Activated CD4-positive, alpha-beta memory T cell treated with anti-CD3 and anti-CD28 coated beads, Interleukin-2, amount 10 ng/mL, durations not matched to agents 7 days and 5 days (primary cell): ENCODE measurements at places on chromosomes 13 and 19. TPM values are rescaled to one million over a fixed set of nuclear protein-coding genes. Genes with fewer than 3 reads are reported as not detected.

SLC5A5 gene
- 2.0 TPM for total RNA-seq

RNF225 gene
- not detected for total RNA-seq

OR4F17 gene
- total RNA-seq, result not detected

NR2F6 gene
- 5.7 TPM for total RNA-seq

KLK4 gene
- total RNA-seq, result not detected

CSNK1A1L gene
- not detected for total RNA-seq

DNA sequence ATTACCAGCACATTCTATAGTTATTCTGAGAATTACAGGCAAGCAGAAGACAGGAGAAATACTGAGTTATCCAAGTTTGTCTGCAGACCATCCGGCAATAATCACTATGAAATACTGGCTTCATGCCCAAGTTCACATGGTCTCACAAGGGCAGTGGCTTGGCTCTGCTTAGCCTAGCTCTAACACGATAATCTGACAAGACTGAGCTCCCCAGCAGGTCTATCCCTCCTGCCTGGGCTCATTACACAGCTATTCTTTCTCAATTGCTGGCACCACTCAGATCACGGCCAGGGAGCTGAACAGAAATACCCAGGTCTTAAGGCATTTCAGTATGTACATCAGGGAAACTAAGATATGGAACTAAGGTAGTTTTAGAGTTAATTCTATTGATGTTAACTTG, 361.6 kb upstream of the PCDH20 start:
- no peaks in the 10 kb centered on the region for H3K27me3 ChIP-seq
- no peaks in the 10 kb centered on the region for H3K4me1 ChIP-seq
- no peaks in the 10 kb centered on the region for H3K36me3 ChIP-seq
- no peak for DNase-seq
- H3K27ac ChIP-seq, result no peak overlapping the region

GRCh38 chr13:100838387-100838786, 163.8 kb upstream of the TMTC4 start:
- H3K27me3 ChIP-seq, result peaks cover 5% of the 10 kb centered on the region
- H3K4me1 ChIP-seq, result no peaks in the 10 kb centered on the region
- DNase-seq, result no peak

- no peak overlapping the region for H3K27ac ChIP-seq
- no peaks in the 10 kb centered on the region for H3K36me3 ChIP-seq
- peaks cover 36% of the 10 kb centered on the region for H3K4me1 ChIP-seq
- no peaks in the 10 kb centered on the region for H3K27me3 ChIP-seq
- H3K4me3 ChIP-seq, result no peak overlapping the region
These were observed 74.3 kb upstream of the UBL3 start for GRCh38 chr13:29924482-29925350.

DNA sequence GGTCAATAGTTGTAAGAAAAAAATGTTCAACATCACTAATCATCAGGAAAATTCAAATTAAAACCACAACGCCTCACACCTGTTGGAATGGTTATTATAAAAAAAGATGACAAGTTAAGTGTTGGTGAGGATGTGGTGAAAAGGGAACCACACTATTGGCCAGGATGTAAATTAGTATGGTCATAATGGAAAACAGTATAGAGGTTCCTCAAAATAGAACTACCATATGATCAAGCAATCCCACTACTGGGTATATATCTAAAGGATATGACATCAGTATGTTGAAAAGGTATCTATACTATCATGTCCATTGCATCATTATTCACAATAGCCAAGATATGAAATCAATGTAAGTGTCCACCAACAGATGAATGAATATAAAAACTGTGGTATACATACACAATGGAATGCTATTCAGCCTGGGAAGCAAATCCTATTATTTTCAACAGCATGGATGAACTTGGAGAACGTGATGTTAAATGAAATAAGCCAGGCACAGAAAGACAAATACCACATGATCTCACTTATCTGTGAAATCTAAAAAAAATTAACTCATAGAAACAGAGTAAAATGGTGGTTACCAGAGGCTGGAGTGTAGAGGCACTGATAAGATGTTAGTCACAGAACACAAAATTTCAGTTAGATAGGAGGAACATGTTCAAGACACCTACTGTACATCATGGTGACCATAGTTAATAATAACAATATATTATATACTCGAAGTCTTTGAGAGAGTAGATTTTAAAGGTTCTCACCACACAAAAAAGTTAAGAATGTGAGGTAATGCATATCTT, 56.6 kb downstream of the TBC1D4 start:
- no peak overlapping the region for H3K4me3 ChIP-seq
- no peaks in the 10 kb centered on the region for H3K4me1 ChIP-seq
- peaks cover 15% of the 10 kb centered on the region for H3K27me3 ChIP-seq
- H3K27ac ChIP-seq, result no peak overlapping the region
- DNase-seq, result no peak

- H3K4me1 ChIP-seq, result no peaks in the 10 kb centered on the region
- H3K27ac ChIP-seq, result no peak overlapping the region
- no peaks in the 10 kb centered on the region for H3K27me3 ChIP-seq
- H3K36me3 ChIP-seq, result no peaks in the 10 kb centered on the region
These were observed 7.9 kb upstream of the GGACT start for GRCh38 chr13:100596516-100596915.

- no peaks in the 10 kb centered on the region for H3K27me3 ChIP-seq
- H3K4me1 ChIP-seq, result no peaks in the 10 kb centered on the region
- H3K27ac ChIP-seq, result no peak overlapping the region
- no peak overlapping the region for H3K4me3 ChIP-seq
These were observed 542.1 kb downstream of the UQCRFS1 start for GRCh38 chr19:28670836-28671235.

DNA sequence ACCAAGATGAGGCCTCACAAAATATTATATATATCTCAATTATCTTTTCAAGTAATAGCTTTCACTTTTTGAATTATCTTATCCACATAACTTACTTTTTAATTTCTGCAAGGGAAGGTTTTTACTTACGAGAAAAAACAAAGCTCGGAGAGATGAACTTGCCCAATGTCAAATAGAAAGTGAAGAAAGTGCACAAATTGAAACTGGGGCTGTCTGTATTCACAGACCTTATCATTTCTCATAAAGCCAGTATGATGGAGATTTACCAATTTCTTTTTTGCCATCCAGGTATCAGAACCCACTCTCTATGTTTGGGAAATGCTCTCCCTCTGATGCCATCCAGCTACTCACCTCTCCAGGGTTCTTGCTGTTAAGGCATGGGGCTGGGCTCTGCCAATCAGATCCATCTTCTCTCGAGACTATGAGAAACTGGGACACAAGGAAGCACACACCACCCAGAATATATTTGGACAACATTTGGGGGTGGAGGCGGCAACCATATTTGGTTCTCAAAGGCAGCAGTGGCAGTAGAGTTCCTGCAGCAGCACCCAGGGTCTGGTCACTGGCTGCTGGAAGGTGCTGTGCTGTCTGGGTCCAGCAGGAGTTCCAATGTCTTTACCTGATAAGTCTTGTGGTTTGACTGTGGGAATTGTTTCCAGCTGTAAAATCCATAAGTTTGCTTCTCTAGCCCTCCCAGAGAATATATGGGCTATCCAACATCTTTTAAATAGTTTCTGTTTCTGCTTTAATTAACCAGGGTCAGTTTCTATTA, 45.8 kb upstream of the SCEL start:
- H3K4me3 ChIP-seq, result no peak overlapping the region
- H3K36me3 ChIP-seq, result no peaks in the 10 kb centered on the region
- no peak for DNase-seq
- H3K27ac ChIP-seq, result no peak overlapping the region
- peaks cover 3% of the 10 kb centered on the region for H3K4me1 ChIP-seq
- peaks cover 2% of the 10 kb centered on the region for H3K27me3 ChIP-seq

GRCh38 chr19:10295305-10295846, 5.6 kb downstream of the ICAM5 start:
- peaks cover 47% of the 10 kb centered on the region for H3K4me1 ChIP-seq
- no peak overlapping the region for H3K27ac ChIP-seq
- H3K4me3 ChIP-seq, result peak overlapping the region; percentile 71
- peaks cover 61% of the 10 kb centered on the region for H3K27me3 ChIP-seq
- peaks cover 9% of the 10 kb centered on the region for H3K36me3 ChIP-seq

DNA sequence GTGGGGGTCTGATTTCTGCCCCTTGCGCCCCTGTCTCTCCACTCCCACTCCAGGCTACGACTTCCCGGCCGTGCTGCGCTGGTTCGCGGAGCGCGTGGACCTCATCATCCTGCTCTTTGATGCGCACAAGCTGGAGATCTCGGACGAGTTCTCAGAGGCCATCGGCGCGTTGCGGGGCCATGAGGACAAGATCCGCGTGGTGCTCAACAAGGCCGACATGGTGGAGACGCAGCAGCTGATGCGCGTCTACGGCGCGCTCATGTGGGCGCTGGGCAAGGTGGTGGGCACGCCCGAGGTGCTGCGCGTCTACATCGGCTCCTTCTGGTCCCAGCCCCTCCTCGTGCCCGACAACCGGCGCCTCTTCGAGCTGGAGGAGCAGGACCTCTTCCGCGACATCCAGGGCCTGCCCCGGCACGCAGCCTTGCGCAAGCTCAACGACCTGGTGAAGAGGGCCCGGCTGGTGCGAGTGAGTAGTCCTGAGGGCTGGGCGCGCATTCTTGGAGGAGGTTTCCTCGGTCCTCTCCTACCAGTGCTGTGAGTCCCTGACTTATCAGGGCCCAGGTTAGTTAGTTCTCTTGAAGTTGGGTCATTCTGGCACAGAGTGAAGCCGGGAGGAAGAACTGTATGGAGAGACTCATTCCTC, 12.7 kb downstream of the EHD2 start:
- peaks cover 21% of the 10 kb centered on the region for H3K4me1 ChIP-seq
- no peaks in the 10 kb centered on the region for H3K36me3 ChIP-seq
- no peak for DNase-seq
- H3K27ac ChIP-seq, result no peak overlapping the region

DNA sequence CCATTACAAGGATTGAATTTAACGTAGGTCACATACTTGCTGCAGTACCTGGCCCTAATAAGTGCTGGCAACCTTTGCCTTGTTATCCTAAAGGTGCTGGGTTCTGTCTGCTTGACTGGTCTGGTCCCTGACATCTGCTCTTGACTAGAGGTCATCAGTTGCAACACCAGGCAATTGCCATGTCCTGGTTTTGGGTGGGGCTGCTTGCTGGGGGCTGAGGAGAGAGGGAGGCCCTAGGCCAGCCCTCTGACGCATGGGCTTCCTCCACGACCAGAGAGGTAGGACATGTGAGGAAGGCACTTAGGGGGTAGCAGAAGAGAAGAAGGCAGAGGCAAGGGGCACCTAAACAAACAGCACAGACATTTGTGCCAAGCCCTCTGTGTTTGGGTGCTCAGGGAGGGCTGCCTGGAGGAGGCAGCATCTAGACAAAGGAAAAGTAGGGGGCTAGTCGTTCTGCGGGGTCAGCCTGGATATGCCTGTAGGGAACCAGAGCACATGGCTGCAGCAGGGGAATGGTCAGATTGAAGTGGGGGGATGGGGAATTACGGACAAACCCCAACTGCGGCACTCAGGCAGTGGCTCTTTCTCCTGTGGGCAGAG, 21.7 kb downstream of the VSTM2B start:
- H3K27ac ChIP-seq, result no peak overlapping the region
- no peaks in the 10 kb centered on the region for H3K4me1 ChIP-seq
- no peak for DNase-seq
- H3K36me3 ChIP-seq, result no peaks in the 10 kb centered on the region

DNA sequence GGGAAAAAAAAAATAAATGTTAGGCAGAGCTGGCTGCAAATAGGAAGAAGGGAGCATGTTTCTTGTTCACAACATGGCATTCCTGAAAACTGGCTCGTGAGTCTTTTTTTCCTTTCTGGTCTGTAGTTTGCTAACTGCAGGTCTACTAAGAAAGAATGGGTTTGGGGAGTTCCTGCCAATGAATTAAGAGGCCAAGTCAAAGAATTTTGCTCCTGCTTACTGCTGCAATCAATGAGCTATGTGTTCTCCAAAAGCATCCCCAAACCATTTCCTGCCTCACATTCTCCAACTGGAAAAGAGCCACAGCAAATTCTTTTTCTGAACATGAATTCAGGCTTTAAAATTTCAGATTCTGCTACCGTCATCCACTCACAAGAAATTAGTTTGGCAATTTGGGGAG, 88.6 kb downstream of the DCT start:
- H3K36me3 ChIP-seq, result no peaks in the 10 kb centered on the region
- DNase-seq, result no peak
- H3K27me3 ChIP-seq, result peaks cover 4% of the 10 kb centered on the region
- H3K27ac ChIP-seq, result no peak overlapping the region

DNA sequence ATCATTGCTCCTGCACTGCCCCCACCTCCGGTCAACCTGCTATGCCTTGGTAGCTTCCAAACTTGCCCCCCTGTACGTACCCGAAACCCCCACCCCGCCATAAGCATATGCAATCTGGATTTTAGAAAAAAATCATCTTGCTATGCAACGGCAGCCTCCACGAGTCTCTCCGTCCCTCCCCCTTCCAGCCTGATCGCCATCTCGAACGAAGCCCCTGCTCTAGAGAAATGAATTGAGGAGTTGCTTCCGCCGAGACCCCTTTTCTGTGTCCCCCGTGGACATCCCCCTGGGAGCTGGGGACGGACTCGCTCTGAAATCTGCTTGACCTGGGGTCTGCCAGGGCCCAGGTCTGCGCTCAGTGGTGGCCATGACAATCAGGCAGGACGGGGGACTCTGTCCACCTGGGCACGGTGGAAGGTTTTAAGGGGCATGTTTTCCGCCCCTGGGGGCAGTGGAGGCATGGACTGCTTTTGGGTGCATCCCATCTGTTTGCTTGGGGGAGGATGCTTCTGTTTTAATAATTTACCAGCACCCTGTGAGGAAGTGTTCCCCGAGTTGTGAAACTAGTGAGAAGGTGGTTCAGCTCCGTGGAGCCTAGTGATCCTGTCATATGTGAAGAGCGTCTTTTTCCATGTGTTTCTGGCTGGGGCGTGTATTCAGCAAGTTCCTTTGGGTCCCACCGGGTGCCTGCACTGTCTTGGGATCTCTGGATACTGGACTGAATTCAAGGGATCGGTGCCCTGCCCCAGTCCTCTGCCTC, 1.0 kb downstream of the KDM4B start:
- peak overlapping the region; percentile 86 for H3K4me3 ChIP-seq
- peak overlapping the region; percentile 77 for H3K27ac ChIP-seq
- peak; percentile 25 for DNase-seq
- H3K27me3 ChIP-seq, result no peaks in the 10 kb centered on the region
- peaks cover 37% of the 10 kb centered on the region for H3K4me1 ChIP-seq

DNA sequence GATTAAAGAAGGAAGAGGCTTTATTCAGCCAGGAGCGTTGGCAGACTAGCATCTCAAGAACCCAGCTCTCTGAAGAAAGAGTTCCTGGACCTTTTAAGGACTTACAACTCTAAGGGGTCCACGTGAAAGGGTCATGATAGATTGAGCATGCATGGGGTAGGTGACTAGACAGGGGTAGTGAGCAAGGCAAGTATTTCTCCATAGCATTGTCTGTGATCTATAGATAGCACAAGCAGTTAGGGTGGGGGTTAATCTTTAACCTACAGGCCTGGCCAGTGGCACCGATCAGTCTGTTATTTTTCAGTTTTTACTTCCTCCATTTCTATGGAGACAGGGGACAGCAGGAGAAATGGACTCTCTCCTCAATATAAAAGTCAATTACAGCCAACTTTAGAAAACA, 983.7 kb downstream of the SLITRK1 start:
- H3K4me3 ChIP-seq, result no peak overlapping the region
- no peak for DNase-seq
- no peaks in the 10 kb centered on the region for H3K4me1 ChIP-seq
- no peaks in the 10 kb centered on the region for H3K36me3 ChIP-seq
- no peaks in the 10 kb centered on the region for H3K27me3 ChIP-seq
